Renal pelvis (tissue), 12 donors: ENCODE measurements at places on chromosomes 11 and 22. TPM values are rescaled to one million over a fixed set of nuclear protein-coding genes. Genes with fewer than 3 reads are reported as not detected.

CASP5 gene
- not detected for polyA plus RNA-seq

HPX gene
- polyA plus RNA-seq, result 6.6 TPM

RASSF10 gene
- polyA plus RNA-seq, result 26.2 TPM

MYO7A gene
- 4.0 TPM for polyA plus RNA-seq

SAA1 gene
- not detected for polyA plus RNA-seq

RBFOX2 gene
- 126 TPM for polyA plus RNA-seq

DEFB131B gene
- polyA plus RNA-seq, result 0.87 TPM

MRGPRX3 gene
- 0.13 TPM for polyA plus RNA-seq

TPBGL gene
- 0.09 TPM for polyA plus RNA-seq

C11orf87 gene
- 0.23 TPM for polyA plus RNA-seq

MUC5AC gene
- polyA plus RNA-seq, result 0.01 TPM

CFL1 gene
- 933 TPM for polyA plus RNA-seq

OR8B12 gene
- polyA plus RNA-seq, result not detected

ACR gene
- polyA plus RNA-seq, result 0.58 TPM

CNTF gene
- 1.6 TPM for polyA plus RNA-seq

TRIM3 gene
- polyA plus RNA-seq, result 32.2 TPM

SCN3B gene
- 2.1 TPM for polyA plus RNA-seq

AMPD3 gene
- 5.6 TPM for polyA plus RNA-seq

ZFP91 gene
- polyA plus RNA-seq, result 63.1 TPM

CCDC87 gene
- 0.31 TPM for polyA plus RNA-seq

CNIH2 gene
- polyA plus RNA-seq, result 4.4 TPM

MMP27 gene
- not detected for polyA plus RNA-seq

IGLL1 gene
- polyA plus RNA-seq, result 1.4 TPM
